ENCODE measurements at places on chromosomes 12 and 14.

GRCh38 chr14:54809767-54810166 is 92.9 kb downstream of the GCH1 start:
- no peak for DNase-seq

GRCh38 chr14:65976761-65977404 is 509.3 kb upstream of the CCDC196 start:
- no peak for DNase-seq

DNA sequence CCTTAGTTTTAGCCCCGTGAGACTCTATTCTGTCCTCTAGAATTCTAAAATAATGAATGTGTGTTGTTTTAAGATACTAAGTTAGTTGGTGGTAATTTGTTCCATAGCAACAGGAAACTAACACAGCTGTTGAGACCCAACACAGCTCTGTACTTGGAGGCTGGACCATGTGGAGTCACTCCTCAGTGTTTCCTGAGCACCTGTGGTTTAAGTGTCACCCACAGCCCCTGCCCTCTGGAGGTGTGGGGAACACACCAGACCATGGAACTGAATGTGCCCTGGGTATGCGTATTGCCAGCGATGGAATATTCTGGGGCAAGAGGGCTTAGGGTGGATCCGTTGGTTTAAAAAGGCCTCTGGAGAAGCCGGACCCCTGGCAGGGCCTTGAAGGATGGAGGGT is 16.6 kb upstream of the GPR68 start:
- DNase-seq: no peak

GRCh38 chr14:76191297-76191696 is 39.6 kb downstream of the GPATCH2L start:
- no peak for DNase-seq

GRCh38 chr12:18897823-18898222 is 159.9 kb downstream of the CAPZA3 start:
- DNase-seq: no peak

DNA sequence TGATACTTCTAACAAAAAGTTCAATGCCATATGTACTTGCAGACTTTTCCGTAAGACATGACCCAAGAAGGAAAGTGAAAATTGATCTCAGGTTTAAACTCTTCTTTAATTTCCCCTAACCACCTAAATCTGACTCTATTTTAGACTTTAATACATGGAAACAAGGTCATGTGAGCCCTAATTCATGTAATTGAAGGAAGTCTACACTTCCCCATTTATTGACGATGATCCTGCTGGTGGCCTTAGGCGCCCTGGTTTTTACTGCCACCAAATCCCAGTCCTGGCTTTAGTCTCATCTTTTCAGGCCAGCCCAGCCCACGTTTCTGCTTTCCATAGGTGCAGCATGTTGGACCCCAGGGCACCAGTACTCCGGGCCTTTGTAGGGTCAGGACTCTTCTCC is 157.9 kb downstream of the PELI2 start:
- no peak for DNase-seq

GRCh38 chr12:117328556-117329100 is 32.8 kb downstream of the NOS1 start:
- no peak for DNase-seq

DNA sequence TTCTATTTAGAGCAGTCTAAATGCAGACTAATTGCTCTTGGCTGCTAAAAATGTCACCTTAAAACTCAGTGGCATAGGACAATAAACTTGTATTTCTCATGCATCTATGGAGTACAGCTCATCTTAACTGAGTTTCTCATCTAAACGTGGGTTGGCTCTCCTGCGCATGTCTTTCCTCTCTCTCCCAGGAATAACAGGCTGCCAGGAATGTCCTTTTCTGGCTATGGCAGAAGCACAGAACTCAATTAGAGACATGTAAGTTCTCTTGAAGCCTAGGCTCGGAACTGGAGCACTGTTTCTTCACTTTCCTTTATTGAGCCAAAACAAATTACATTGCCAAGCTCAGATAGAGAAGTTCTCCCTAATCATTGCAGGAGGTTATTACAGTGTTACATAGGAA is 722.3 kb upstream of the FLRT2 start:
- no peak for DNase-seq

GRCh38 chr14:102206918-102207317 is 67.2 kb downstream of the WDR20 start:
- DNase-seq: no peak

DNA sequence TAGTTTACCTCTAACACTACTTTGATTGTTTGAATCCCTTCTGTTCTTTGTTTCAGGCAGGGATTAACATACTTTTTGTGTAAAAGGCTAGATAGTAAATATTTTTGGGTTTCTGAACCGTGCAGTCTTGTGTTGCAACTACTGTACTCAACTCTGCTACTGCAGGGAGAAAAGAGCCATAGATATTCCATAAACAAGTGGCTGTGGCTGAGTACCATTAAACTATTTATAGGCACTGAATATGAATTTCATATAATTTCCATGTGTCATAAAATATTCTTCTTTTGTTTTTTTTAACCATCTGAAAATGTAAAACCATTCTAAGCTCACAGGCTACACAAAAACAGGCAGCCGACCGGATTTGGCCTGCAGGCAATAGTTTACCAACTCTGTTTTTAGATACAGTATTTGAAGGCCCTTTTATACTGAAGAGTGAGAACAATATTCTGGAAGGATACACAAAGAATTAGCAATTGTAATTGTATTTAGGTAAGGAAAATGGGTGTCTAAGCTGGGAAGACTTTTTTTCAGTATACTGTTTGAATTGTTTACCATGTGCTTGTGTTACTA is 15.7 kb downstream of the NR1H4 start:
- DNase-seq: no peak

DNA sequence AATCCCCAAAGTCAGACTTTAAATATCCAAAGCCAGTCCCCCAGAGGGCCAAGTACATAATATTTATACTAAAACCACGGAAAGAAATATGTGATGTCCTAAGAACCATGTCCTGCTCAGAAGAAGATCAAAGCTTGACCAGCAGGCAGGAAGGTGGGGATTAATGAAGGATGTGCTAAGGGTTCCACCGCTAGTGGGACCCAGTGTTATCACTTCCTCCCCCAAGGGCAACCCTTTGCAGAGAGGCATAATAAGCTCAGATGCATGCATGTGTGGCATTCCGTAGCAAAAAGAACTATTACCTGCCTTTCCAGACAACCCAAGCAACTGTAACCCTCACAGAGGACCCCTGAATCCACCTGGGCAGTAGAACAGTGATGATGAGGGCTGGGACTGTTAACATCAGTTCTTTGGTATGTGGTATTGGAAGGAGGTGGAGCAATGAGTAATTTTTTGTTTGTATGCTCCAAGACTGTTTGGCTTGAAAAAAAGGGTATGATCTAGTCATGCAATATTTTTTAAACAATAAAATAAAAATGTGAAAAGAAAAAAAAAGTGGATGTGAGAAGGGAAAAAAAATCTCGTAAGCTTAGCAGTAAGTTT is 71.7 kb upstream of the ETV6 start:
- no peak for DNase-seq

DNA sequence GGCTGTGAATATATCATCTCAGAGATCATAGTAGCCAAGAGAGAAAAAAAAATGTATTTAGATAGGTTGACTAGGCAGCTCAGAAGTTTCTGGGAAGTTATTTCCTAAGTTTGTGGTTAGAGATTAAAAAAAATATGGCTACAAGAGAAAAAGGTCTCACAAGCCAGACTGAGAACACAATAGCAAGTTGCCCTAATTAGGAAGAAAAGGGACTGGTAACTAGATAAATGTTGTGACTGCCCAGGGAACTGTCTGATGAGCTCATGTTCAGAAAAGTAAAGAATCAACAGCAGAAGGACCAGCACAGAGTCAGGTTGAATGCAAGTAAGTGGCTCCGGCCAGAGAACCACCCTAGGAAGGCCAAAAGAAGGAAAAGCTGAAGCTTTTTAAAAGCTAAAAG is 256.6 kb downstream of the PRKD1 start:
- no peak for DNase-seq

GRCh38 chr12:96164951-96165811 is 29.0 kb upstream of the ELK3 start:
- no peak for DNase-seq

- DNase-seq: no peak
These were observed 60.2 kb downstream of the PRKCH start for GRCh38 chr14:61381553-61381952.

DNA sequence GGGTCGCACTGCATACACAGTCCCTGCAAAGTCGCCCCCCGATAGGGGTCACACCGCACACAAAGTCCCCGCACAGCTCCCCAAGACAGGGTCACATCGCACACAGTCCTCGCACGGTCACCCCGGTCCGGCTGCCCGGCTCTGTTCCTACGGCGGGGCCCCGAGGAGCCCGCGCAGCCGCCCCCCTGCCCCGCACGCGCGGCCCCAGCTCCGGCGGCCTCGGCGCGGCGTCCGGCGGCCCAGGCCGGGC is 300 bp downstream of the SSH1 start:
- DNase-seq: no peak

DNA sequence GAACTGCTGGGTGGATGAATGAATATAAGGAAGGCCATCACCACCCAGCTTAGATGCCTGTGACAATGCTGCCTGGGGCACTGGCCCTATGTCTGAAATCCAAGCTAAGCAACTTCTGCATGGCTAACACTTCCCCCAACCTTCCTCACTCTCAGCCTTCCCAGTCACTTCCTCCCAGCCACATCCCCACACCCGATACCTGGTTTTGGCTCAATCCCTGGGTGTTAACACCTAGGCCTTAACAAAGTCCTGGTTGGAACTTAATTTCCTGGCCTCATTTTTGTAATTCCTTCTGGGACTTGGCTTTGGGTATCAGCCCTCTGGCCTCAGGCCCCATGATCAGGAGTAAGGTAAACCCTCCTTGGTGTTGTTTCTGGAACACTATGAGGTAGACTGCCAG is 110.0 kb downstream of the EFCAB11 start:
- no peak for DNase-seq
